Uterus (tissue), 4 donors: ENCODE measurements at places on chromosomes 16 and 17. TPM values are rescaled to one million over a fixed set of nuclear protein-coding genes. Genes with fewer than 3 reads are reported as not detected.

Gene MIF4GD
- 31.1 TPM for total RNA-seq

Gene NHERF1
- 16.9 TPM for total RNA-seq

DNA sequence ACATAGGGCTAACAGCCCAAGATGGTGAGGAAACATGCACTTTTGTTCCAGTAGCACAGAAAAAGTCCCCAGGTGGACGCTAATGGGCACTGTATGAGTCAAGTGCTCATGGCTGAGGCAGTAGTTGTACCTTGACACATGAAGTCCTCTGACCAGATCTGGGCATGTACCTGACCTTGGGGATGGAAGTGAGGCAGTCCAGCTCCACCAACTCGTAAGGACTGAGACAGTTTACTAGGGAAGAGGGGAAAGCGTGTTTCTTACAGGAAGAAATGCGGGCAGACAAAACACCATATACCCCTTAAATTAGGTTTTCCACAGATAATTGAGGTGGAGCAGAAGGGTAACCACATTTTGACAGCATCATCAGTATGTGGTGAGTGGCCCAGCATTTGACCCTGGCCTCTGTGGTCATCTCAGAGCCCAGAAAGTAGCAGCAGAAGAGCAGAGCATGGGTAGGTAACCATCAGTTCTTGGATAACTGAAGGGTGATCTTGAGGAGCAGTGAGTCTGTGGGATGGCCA lies 32.4 kb upstream of the METTL9 start:
- peak; percentile 3 for DNase-seq

DNA sequence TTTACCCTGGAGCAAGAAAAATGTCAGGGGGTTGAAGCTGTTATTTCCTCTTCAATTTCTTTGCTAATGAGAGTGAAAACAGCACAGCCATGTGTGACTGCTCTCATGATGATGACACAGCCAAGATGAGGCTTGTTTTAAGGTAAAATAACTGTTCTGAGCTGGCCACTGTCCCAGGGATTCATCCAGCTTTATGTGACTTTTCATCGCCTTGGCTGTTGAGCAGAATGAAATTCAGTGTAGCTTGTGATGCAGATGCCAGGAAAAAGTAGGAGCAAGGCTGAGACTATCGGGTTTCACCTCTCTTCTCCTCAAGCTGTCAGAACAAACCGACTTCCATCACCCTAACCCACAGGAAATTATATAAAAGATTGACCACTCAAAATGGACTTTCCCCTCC lies 361.8 kb upstream of the CDH5 start:
- peak; percentile 33 for DNase-seq

Gene TRPV3
- 0.88 TPM for total RNA-seq

Gene MRPL58
- 20.1 TPM for total RNA-seq

DNA sequence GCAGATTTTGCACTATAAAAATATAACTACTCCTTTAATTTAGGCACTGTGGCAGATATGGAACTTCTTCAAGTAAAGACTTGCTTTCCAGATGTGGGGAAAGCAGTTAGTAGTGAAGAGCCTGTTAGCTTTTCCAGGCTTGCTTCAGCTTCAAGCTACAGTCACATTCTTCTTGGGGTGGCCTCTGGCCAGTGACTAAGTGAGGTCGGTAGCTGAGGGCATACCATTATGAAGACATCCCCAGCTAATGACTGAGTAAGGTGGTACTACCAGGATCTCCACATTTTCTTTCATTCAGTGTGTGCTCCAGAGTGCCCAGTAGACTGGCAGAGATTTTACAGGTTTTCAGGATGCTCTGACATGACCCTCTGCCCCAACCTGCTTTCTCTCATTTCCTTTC lies 167.1 kb upstream of the KIF2B start:
- no peak for DNase-seq

Gene CA5A
- total RNA-seq: not detected

DNA sequence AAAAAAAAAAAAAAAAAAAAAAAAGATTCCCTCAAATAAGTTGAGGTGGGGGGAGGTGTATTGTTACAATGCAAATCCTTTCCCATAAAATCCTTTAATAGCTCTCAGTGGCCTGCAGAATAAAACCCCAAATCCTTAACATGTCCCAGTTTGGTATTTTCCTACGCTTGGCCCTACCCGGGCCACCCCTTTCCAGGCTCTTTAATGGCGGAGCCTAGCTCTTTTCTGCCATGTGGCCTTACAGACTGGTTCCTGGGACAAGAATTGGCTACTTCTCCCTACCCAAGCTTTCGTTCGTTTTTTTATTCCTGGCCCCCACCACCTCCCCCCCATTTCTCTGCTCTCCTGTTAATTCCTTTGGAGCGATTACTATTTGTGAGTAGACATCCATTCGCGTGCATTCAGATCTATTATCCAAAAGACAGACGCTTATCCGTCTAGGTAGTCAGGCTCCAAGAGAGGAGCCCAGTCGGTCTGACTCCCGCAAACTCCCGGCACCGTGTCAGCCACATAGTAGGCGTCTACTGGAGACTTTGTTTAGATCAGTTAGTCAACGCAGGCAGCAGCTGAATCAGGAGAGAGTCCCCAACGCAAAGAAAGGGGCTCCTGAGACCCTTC lies 813 bp upstream of the THAP11 start:
- no peak for DNase-seq

DNA sequence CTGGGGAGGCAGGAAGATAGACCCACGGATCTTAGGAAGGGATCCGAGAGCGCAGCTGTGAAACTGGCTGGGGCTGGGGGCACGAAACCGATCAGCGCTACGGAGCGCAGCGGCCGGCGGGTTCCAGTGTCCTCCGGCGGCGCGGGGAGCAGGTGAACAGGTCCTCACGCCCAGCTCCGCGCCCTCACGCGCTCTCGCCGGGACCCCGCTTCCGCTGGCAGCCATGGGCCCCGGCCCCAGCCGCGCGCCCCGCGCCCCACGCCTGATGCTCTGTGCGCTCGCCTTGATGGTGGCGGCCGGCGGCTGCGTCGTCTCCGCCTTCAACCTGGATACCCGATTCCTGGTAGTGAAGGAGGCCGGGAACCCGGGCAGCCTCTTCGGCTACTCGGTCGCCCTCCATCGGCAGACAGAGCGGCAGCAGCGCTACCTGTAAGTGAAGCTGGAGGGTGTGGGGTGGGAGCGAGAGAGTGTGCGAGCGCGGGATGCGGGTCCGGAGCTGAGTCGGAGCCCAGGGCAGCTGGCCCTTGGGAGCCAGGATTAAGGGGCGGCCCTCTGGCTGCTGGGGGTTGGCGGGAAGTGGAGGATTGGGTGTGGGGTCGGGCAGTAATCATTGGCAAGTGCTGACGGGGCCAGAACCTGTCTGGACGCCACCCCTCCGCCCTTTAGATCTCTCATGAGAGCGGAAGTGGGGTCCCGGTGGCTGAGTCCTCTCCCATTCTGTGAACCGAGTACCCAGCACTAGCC lies 479 bp downstream of the ITGA3 start:
- DNase-seq: peak; percentile 68

GRCh38 chr16:25614716-25615265 lies 77.0 kb upstream of the HS3ST4 start:
- no peak for DNase-seq

- DNase-seq: no peak
Measured at GRCh38 chr17:14396547-14396946, 95.7 kb downstream of the HS3ST3B1 start.

DNA sequence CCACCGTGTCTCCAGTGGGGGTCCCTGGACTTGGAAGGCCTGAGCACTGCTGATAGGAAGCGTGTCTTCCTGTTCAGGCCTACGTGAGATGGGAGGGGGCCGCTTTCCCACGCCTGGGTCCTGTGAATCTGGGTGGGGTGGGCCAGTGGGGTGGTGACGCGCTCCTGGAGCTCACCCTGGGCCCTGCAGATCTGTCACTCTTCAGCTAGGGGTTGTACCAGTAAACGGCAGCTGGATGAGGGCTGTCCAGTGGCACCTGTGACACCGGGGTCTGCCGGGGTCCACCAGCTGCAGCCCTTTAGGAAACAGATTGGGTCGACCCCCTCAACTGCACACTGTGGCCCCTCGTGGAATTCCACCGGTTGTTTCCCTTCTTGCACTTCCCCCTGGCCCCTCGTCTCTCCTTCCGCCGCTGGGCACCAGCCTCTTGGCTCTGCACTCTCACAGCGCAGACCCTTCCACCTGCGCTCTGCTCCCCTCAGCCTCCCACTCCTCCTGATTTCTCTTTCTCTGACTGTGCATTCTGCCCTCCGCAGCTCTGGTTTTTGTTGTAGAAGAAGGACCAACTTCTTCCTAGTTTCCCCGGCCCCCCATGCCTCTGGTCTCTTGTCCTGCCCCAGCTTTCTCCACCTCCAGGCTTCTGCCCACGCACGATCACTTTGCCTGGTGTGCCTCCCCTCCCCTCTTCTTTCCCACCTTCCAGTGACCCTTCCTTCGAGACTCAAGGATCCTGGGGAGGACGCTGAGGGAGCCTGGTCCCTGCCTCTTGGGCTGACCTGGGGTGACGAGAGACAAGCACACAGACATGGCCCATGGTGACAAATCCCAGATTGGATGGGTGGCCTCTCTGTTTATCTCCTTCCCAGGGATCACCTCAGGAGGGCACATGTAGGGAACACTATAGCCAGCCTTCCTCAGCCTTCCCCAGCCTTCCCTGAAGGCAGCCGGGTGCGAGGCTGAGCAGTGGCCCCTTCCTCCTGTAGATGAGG lies 4.8 kb downstream of the MRC2 start:
- no peak for DNase-seq

DNA sequence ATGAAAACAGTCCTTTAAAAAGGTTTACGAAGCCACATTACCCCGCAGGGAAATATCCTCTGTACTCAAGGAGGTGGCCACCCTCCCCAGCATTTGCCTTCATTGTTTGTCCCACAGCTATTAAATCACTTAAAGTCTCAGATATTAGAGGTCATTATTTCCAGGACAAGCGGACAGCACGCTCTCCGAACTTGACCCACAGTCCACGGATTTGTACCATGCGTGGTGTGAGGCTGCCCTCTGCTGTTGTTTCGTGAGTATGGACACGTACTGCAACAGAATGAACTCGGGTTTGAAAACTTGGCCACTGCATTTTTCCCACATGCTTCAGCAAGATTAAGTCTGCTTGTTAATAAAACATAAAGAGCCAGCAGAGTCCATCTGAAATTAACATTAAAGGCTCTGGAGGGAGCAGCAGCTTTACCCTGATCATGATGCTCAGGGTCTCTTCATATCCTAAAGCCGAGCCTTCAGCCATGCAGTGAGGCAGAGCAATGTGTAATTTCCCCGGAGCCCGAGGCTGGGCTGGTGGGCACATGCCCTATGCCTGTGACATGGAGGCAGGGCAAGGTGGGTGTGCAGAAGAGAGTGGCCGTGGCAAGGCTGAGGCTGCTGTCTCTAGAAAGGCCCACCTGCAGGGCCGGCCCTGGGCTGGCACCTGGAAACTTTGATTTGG lies 19.7 kb downstream of the MEAK7 start:
- DNase-seq: peak; percentile 55

Gene PPY
- total RNA-seq: not detected

Gene SLC16A5
- 17.5 TPM for total RNA-seq

Gene WSCD1
- 8.2 TPM for total RNA-seq

DNA sequence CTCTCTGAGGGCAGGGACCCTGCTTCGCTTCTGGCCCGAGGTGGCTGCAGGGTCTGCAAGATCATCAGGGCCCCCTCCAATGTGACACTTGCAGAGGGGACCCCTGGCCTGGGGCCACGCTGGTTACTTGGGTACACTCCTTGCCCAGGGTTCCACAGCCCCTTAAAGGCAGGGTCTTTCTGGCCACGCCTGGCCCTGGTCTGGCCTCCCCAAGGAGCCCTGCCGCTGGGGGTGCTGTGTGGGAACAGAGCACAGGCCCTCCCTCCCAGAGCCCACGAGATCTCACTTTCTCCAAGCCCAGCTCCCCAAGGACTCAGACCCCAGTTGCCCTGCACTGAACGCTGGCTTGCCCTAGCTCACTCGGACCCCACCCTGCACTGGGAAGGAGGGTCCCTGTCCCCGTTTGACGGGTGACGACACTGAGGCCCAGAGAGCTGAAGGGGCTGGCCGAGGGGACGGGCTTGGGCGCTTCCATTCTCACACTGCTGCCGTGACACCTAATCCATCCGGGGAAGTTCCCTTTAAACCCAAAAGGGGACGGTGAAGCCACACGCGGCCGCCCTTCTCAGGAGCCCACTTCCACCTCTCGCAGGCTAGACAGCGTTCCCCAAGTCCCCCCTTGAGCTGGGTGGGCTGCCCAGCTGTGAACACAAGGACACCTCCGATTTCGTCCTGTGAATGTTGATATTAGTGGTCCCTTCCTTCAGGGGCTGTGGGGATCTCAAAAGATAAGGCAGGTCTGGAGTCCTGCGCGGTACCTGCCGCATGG lies 26.9 kb upstream of the OSGIN1 start:
- peak; percentile 11 for DNase-seq

Gene KAT8
- total RNA-seq: 69.2 TPM

DNA sequence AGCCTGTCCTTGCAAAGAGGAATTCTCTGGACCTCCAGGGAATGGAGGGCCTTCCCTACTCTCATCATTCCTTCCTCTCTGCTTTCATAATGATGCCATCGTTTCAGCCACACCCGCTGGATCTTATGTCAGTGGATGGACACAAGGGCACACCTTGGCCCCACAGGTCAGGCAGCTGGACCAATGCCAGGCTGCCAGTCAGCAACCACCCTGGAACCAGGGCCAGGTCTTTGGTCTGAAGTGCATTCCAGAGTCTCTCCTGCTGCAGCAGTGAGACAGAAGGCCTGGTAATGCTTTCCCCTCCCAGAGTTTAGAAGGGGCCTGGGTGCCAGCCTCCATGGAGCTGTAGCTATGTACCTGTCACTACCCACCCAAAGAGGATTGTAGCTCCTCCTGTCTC lies 7.4 kb downstream of the C1QL1 start:
- no peak for DNase-seq

Gene CFAP97D1
- total RNA-seq: not detected

DNA sequence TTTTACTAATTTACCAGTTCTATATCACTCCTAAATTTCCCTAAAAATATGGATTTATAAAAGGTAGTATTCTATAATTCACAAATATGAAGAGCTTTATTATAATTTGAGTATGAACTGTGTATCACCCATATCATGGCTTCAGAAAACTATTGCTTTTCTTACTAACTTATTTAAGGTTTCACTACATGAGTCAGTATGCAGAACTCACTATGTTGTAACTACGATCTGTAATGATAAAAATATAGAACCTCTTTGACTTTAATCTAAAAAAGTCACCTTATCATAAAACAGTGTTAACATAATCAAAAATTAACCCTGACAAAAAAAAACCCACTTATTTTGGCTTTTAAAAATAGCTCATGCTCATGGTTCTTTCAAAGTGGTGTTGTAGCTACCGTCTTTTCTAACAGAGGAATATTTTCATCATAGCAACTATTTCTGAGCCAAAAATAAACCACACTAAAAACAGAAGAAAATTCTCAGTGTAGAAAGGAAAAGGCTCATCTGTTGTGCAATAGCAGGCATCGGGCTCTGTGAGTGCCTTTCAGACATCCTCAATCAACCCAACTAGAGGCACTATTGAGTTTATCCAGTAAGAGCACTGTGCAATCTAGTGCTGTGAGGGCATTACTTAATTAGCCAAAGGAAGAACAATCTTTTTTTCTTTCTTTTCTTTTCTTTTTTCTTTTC lies 42.1 kb downstream of the ITGAM start:
- no peak for DNase-seq
